ENCODE measurements at places on chromosomes 2 and 18.

GRCh38 chr2:101011152-101011551, 9.1 kb downstream of the RPL31 start:
- no peak for DNase-seq

DNA sequence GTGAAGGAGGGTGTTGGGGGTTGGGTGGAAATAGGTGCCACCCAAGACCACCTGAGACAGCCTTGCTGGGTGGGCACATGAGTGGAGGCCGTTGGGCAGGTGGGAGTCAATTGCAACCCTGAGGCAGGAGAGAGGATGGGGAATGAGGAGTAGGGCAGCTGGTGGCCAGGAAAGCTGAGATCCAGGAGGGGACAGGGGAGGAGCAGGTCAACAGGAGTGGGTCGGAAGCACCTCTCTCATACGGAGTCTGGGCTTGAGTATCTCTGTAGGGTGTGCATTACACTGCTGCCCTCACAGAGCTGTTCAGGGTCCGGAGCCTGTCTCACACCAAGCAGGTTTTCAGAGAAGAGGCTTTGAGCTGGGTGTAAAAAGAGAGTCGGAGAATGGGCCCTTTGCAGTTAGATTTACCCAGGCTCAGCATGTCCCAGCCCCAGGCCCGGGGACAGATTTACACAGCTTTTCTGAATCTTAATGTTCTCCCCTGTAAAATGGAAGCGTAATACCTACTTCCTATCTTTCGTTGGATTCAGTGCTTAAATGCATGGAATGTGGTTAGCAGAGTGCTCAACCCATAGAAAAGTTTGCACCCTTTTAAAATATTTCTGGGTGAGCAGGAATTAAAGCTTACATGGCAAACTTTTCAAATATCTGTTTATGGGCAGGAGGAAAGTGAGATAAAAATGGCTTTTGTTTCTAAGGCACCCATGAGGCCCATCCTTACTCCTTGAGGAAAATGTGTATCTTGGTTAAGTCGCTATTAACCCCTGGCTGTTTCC, 144.0 kb upstream of the MYCN start:
- DNase-seq: no peak

GRCh38 chr2:240056678-240057077, 3.4 kb upstream of the OR6B3 start:
- no peak for DNase-seq

GRCh38 chr2:219664944-219665343, 37.5 kb downstream of the SLC4A3 start:
- DNase-seq: no peak

DNA sequence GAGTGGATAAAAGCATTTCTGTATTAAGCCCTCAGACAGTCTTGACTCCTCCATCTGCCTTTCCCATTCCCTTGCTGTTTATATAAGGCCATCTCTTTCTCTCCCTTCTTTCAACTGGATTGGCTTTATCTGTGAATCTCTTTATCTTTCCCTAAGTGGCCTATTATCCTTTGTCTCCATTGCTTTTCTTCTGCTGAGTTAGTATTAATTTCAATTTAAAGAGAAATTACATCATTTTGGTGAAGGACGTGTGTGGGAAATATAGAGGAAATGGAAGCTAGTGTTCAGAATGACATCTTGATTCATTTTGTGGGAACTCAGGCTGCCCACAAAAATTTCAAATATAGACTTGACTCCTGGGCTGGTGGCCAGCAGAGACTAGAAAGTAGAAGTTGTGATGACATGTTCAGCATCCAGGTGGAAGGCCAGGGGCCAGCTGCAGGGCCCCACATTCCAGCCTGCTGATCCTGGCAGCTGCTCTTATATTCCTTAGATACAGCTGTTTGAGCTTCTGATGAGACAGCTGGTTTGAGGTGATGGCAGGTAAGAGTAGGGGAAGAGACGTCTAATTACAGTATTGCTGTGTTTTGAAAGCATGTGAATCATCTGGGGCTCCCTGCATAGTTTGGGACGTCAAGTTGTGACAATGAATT, 52.3 kb downstream of the DIS3L2 start:
- DNase-seq: no peak

GRCh38 chr2:120952318-120952717, 216.7 kb downstream of the GLI2 start:
- no peak for DNase-seq

GRCh38 chr2:79993144-79993543, 311.4 kb downstream of the LRRTM1 start:
- DNase-seq: no peak

- no peak for DNase-seq
Observed at GRCh38 chr2:182553483-182553882, 126.6 kb upstream of the PDE1A start.

GRCh38 chr2:235116885-235117492, 165.2 kb downstream of the SH3BP4 start:
- DNase-seq: no peak

DNA sequence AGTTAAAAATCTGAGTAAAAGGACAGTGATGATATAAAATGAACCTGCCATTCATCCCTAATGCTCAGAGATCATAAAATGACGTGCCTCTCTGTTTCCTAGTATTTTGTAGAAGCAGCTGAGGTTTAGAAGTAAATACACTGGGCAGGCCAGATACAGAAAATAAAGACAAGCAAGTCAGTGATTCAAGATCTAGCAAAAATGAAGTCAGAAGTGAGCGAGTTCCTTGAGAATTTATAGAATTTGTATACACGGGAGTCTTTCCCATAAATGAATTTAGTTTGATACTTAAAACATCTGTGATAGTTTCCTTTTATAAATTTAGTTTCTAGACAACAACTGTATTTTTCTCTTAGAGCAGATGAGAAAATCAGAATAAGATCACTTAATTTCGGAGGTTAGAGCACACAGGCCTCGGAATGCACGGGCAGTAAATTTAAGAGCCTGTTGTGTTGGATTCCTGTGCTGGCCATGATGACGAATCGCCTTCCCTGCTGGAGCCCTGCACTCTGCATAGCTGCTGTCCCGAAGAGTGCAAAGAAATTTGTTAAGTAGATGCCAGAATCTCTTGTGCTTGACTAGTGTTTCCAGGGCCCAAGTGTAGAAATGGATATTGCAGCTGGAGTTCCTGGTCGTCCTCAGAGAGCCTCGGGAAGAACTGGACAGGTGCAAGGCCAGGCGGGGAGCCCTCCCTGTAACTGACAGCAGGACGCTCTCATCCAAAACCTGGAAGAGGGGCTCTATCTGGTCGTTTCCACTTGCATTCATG, 83.7 kb upstream of the RBM44 start:
- no peak for DNase-seq

DNA sequence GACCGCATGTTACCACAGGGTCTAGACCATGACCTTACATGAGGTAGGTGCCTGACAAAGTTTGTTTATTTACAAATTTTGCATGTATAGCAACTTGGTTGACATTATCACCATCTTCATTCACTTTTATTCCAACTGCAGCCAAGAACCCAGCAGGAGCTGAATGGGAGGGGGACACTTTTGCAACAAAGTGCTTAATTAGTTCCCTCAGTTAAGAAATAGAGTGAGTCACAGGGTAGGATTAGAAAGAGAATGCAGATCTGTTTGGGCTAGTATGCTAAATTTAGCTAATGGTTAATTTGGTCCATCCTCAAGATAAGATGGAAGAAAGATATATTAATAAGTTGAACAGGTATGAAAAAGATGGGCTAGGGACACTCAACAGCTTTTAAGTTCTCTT, 678.9 kb downstream of the ARHGAP15 start:
- no peak for DNase-seq
